ENCODE measurements at places on chromosomes 7 and 10.

GRCh38 chr7:55149001-55149400 is 130.2 kb downstream of the EGFR start:
- DNase-seq, result no peak

DNA sequence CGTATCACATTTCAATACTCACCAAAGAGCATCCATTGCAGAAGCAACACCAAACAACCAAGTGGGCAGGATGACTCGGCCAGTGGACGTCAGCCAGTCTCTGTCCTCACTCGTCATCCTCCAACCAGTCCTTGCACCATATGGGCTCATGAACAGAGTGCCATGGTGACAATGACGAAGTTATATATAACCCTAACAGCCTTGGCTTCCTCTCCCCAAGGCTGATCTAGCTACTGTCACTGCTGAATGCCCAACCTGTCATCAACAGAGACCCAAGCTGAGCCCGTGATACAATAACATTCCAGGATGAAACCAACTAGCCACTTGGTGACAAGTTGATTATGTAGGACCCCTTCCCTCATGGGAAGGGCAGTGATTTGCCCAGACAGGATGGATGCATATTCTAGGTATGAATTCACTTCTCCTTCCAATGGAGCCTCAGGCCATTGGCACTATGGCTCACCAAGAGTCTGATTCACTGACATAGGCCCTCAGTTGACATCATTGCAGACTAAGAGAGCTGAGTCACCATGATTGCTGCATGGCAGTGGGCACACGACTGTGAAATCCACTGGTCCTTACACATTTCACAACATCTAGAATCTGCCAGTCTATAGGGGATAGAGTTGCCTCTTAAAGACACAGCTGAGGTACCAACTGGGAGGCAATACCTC is 26.3 kb upstream of the PPIF start:
- DNase-seq, result peak; percentile 86

DNA sequence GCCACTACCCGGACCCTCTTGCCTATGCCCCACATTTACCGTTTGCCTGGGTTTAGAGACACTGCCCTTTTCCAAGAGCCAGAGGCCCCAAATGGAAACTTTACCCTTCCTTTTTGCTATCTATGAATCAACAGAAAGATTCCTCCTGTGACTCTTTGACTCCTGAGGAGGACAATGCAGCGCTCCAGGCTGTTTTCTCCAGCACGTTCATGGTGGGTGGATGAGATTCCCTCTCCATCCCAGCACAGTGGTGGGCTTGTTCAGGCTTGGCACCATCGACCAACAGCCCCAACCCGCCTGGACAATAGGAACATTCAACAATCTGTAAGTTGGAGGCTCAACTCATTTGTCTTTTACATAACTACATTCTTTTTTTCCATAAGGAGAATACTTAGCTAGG is 55.9 kb downstream of the DLD start:
- DNase-seq, result no peak

DNA sequence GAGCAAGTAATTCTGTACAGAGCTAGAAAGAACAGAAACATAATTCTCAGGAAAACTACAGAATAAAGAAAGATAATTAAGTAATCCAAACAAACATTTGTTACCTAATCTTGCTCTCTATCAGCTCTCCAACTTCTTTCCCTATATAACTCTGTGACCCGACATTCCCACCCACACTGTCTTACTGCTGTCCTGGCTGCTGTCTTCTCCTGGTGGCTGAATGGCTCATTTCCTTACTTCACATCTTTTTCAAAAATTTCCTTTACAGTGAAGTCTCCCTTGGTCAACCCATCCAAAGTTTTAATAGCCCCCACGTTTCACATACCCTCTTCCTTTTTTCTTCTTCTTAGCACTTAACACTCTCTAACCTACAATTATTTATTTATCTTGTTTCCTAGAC is 64.0 kb downstream of the HYCC1 start:
- DNase-seq, result no peak

GRCh38 chr10:28263136-28263857 is 39.6 kb downstream of the MPP7 start:
- DNase-seq, result no peak

- no peak for DNase-seq
Measured at GRCh38 chr10:98264378-98265065, 3.5 kb downstream of the LOXL4 start.

GRCh38 chr7:74043523-74043951 is 15.6 kb downstream of the ELN start:
- DNase-seq, result peak; percentile 83

DNA sequence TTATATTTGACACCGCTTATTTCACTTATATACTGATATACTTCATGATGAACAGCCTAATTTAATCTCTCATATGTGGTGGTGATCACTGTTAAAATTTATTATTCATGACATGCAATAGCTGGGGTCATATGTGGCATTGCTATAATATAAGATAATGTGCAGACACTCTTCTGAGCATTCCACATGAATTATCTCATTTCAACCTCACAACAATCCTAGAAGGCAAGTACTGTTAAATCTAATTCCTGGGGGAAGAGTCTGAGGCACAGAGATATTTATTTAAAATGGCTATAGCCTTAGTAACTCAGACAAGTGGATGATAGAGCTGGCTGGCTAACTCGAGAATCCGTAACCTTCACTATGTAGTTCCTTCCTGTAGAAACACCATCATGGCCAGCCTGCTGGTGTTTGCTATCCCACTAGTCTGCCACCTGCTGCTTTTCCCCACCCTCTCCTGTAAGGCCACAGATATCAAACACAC is 46.6 kb upstream of the A1CF start:
- DNase-seq, result no peak

- DNase-seq, result no peak
Measured at GRCh38 chr7:81816312-81816711, 46.5 kb upstream of the HGF start.

DNA sequence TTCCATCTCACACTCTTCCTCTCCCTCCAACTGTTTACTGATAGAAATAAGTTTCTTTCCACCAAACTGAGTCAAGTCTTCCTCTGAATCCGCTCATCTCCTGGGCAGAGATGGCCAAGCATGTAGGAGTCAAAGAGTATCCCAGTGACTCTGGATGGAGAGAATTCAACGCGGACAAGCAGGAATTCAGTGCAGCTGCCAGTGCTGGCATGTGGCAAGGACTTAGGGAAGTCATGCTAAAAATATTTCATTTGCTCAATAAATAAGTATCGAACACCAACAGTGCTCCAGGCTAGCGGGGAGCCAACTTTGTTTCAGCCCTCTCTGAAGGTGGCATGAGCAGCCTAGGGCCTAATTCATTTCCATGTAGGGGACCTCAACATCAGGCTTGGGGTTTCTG is 351.6 kb upstream of the ZMIZ1 start:
- DNase-seq, result no peak

GRCh38 chr7:9217204-9217603 is 783.8 kb downstream of the NXPH1 start:
- DNase-seq, result no peak

DNA sequence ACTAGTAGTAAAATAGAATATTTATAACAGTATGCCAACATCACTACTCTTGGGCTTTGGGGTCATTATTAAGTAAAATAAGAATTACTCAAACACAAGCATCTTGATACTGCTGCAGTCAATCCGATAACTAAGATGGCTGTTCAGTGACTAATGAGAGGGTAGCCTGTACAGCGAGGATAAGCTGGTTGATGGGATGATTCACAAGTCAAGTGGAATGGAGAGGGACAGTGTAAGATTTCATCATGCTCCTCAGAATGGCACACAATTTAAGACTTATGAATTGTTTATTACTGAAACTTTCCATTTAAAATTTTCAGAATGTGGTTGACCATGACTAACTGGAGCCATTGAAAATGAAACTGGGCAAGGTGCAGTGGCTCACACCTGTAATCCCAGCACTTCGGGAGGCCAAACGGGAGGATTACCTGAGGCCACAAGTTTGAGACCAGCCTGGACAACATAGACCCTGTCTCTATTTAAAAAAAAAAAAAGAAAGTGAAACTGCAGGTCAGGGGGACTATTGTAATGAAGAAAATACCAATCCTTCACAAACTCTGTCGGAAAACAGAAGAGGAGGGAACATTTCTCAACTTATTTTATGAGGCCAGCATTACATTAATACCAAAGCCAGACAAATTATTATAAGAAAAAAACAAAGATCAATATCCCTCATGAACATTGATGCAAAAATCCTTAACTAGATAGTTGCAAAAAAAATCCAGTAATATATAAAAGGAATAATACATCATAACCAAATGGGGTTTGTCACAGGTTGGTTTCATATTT is 11.2 kb downstream of the AVL9 start:
- DNase-seq, result peak; percentile 97

DNA sequence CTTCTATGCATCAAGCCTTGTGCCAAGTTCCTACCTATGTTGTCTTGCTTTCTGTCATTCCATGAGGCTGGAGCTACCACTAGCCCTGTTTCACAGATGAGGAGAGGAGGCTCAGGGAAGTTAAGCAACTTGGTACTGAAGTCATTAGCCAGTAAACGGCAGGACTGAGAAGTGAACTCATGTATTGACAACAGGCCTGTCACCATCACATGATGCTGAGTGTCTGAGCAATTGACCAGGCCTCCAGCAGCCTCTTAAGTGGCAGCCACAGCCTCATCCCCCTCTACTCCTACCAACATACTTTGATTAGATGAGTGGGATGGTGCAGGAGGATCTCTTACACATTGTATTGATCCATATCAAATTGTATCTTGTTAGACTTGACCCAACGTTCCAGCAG is 317.6 kb downstream of the GRID1 start:
- no peak for DNase-seq

GRCh38 chr10:117860823-117861222 is 185.9 kb downstream of the RAB11FIP2 start:
- no peak for DNase-seq

GRCh38 chr7:107044347-107045194 is at the start of gene PRKAR2B:
PRKAR2B (plus strand) TSS chr7:107044705; CDS start chr7:107044908, 203 bp downstream.
- peak; percentile 56 for DNase-seq

DNA sequence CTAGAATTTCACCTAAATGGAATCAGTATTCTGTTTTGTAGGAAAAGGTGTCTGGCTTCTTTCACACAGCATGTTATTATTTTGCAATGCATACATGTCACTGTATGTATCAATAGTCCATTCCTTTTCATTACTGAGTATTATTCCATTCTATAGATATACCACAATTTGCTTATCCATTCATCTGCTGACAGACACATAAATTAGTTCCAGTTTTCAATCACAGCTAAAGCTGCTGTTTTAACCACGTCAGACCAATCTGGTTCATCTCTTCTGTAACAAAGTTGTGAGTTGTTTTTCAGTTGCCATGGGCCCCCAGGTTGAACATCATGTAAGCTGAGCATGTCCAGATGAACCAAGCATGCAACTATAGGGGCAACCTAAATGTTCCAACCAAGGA is 282.1 kb upstream of the MKLN1 start:
- DNase-seq, result no peak

DNA sequence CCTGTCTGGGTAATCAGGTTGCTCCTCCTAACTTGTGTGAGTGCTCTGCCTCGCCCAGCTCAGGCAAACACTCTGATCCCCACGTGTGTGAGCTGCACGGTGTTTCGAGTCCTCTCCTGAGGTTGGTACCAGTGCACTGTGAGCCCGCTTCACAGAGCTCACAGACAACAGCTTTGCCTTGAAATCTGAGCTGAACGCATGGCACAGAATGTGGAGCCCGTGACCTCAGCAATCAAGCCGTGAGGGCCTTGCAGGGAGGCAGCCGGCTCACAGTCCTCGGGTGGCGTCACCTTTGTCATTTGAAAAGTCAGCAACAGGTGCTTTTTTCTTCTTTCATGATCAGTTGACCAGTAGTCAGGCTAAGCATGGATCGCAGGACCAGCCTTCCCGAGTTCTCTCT is 60.2 kb upstream of the ADGRA1 start:
- DNase-seq, result no peak

DNA sequence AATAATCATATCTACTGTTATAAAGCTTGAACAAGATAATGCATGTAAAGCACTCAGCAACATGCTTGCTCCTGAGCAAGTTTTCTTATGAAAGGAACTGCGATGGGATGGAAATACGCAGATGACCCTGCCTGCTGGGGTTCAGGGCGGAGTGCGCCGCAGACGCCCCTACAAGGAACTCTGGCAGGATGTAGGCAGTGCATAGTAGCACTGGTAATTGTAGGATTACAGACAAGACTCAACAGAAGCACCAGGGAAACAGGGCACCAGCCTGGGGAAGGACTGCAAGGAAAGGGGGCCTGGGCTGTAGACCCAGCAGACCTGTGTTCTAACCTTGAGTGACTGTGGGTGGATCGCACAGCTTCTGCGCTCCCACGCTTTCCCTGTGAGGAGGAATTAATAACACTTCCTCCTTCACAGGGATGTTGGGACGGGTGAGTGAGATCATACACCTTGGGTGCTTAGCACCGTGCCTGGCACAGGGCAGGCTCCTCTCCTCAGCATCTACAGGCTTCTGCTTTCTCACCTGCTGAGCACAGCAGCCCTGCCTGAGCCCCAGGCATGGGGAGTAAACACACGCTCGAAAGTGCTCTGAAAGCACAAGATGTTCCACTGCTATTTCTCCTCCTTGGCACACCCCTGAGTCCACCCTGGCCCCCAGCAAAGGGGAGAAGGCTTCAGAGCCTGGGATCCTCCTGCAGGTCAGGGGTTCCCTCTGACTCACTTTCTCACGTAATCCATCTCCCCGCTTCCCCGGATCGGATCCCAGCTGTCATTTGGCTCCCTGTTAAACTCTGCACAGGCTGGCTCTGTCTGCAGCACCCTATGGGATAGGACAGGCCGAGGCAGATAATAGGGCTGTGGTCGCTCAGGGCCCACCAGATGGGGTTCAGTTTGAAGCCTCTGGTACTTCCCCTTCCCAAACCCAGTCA is 19.2 kb downstream of the ITPRIP start:
- no peak for DNase-seq

- no peak for DNase-seq
Measured at GRCh38 chr7:82266081-82266480, 177.5 kb downstream of the CACNA2D1 start.

DNA sequence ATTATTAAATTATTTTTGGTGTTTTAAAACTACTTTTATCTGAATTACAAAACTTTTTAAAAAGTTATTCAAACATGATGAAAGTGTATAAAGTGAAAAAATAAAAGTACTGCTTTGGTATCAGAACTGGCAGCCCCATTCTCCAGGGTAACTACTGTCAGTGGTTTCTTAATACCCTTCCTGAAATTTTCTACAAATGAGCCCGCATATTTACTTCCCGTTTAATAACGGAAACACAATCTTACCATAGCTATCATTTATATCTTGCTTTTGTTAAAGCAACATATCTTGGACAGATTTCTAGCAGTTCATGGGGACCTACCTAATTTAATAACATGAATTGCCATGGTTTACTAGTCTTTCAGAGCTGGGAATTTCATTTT is 249.9 kb downstream of the RNLS start:
- DNase-seq, result no peak

DNA sequence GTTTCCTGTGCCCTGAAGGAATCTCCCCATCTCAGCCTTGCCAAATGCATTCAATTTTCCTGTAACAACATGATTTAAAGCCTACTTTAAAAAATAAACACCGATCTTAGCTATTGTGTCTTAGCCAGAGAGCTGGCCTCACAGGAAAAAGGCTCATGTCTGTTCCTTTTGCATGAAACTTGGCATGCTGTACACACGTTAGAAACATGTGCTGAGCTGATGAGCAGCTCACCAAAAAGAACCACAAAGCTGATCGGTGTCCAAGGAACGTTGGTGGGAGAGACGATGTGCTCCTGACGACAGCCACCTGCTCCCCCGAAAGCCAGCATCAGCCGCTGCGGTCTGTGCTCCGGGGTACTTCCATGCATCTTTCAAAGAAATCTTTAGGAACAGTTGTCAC is 135.9 kb downstream of the ADARB2 start:
- DNase-seq, result no peak
